Panc1 (cell line): ENCODE measurements at places on chromosomes 4 and X. TPM values are rescaled to one million over a fixed set of nuclear protein-coding genes. Genes with fewer than 3 reads are reported as not detected.

FGG gene
- total RNA-seq, result 1.8 TPM

FHIP1A gene
- 0.39 TPM for total RNA-seq

IBSP gene
- not detected for total RNA-seq

FDCSP gene
- total RNA-seq, result not detected

FATE1 gene
- not detected for total RNA-seq

ZIC3 gene
- not detected for total RNA-seq

DNA sequence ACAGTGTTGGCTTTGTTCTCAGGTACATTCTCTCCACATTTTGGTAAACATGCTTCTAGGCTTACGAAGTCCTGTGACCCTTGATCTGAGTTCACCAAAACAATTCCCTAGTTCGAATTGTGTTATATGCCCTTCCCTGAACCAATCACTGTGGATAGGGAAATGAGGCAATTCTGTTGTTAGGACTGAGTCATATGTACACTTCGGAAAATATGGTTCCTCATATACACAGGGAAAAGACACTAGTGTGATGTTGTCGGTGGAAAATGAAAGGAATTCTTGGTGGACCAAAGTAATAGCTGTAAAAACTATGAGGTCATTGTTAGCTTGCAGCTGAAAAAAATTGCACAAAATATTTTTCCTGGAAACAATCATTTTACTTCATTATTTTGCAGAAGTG is 46.6 kb upstream of the MAGEC2 start:
- peak; percentile 7 for DNase-seq

GRCh38 chr4:139554893-139555704 is 920 bp downstream of the SETD7 start:
- DNase-seq, result no peak

- DNase-seq, result no peak
Measured at GRCh38 chr4:15902746-15903145, 35.8 kb downstream of the FGFBP1 start.

DNA sequence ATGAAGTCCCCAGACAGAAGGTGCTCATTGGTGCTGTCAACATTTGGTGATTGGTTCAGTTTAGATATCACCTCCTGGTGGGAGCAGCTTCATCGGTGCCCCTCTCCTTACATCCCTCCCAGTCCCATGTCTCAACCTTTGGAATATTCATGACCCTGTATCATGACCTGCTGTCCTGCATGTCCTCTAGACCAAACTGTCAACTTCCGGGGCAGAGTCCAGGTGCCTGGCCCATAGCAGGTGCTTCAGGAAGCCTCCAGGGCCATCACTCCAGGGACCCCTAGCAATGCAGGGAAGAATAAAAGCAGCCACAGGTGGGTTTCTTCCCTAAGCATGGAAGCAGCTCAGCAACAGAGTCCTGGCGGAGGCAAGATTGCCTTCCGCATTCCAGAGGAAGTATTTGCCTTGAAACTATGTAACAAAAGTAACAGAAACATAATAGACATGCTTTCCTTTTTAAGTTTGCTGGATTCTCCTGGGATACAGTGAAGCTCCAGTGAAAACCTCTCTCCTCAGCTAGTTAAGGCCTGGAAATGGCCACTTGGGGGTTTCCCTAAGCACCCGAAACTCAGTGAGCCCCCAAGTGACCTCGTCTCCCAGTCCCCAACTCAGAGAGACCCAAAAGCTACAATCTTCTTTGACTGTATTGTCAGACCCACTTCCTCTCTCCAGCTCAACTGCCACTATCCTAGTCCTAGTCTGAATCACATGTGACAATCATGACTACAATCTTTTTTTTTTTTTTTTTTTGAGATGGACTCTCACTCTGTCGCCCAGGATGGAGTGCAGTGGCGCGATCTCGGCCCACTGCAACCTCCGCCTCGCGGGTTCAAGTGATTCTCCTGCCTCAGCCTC is 1.3 kb upstream of the ATP6AP1 start:
- no peak for DNase-seq

DNA sequence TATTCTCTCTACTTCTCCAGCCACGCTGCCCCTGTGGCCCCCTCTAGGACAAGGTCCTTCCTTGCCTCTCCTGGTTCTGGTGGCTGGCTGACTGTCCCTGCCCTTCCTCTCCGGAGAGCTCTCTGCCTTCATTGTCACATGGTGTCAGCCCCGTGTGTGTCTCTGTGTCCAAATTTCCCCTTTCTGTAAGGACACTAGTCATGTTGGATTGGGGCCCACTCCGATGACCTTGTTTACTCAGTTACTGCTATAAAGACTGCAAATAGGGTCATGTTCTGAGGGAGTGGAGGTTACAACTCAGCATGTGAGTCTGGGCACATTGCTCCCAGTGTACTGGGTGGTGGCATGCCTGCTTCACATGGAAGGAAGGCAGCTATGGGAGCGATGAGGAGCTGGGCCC is 129.5 kb upstream of the PSAPL1 start:
- no peak for DNase-seq

- no peak for DNase-seq
Measured at GRCh38 chrX:150841456-150842197, 56.8 kb downstream of the CD99L2 start.

DNA sequence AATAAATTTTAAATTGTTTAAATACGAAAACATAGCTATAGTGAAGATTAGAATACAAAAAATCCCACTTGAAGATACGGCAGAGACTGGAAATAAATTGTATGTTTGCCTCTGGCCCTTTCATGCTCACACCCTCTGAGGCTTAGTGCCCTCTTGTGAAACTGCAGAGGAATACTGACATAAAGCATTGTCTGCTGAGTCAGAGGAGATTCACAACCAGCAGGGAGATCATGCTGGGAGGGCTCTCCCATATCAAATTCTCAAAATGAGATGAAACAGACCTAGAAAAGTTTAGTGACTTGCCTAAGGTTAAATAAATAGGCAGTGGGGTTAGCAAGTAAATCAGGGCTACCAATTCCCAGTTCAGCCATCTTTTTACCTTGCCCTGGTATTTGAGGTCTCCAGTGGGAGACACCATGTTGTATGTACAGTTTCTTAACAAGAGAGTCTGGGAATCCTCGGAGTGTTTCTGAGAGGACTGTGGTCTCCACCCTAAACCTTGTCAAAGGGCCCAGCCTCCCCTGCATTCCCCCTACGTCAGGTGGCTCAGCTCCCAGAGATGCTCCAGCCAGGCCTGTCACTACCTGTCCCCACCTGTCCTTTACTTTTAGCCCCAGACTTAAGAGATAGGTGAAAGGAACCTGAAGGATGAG is 581.4 kb upstream of the DIPK2B start:
- DNase-seq, result no peak
